ENCODE measurements at places on chromosomes 11 and 22.

- DNase-seq: no peak
Measured at GRCh38 chr11:64286801-64287159, 1.1 kb downstream of the GPR137 start.

DNA sequence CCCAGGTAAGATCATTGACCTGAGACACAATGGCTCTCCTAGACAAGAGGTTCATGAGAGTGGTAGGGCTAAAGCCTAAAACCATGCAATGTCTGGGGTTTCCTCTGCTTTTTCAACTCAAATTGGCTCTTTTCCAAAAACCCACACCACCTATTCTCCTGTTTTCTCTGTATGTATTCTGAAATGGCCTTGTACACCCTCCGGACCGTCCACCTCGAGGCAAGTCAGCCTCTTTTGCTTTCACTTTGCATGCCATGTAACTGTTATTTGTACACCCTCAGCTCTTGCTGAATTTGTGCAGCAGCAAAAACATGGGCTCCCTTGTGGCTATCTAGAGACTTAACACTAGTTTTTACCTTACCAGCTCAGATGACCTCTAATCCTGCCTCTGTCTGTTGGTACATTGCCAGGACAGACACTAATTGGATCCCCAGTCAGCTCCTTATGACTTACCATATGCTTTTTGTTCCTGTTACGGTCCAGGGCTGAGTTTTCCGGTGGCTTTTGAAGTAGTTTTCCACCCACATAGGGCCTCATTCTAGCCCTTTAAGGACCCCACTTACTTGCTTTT, 288.0 kb downstream of the SBF2 start:
- no peak for DNase-seq

DNA sequence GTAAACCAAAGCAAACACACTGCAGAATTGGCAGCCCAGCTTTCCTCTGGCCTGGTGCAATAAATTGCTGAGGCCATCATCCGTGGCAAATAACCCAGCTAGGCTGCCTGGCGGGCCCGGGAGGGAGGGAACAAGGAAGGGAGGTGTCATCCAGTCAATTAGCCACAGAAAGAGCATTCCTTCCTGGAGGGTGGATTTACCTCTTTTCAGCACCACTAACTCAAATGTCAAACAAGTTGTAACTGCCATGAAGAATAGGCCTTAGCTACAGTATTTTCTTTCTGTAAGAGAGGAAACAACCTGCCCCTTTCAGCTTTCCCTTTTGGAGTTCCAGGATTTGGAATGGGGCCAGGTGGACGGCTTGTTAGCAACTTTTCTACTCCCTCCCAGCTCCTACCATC, 163.8 kb upstream of the BDNF start:
- DNase-seq: peak; percentile 3

DNA sequence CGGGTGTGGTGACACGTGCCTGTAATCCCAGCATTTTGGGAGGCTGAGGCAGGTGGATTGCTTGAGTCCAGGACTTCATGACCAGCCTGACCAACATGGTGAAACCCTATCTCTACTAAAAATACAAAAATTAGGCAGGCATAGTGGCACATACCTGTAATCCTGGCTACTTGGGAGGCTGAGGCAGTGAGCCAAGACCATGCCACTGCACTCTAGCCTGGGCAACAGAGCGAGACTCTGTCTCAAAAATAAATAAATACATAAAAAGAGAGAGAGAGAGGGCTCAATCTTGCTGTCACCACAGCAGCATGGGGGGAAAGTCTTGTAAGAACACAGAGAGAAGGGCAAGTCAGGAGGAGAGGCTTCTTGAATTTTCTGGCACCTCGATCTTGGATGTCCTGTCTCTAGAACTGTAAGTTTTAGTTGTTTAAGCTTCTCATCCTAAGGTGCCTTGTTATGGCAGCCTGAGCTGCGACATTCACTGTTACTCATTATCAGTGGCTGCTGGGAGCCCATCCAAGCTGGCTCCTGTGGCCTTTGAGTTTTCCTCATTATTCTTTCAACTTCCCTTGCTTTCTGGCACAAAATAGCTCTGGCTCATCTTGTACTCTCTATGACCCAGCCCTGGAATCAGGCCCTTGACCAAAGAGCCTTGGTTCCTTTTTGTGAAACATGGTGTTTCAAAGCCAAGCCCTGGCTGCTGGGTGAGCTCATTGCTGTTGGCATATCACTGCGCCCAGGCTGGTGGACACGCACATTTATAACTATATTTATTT, 8.0 kb upstream of the PSMC3 start:
- DNase-seq: peak; percentile 13

GRCh38 chr22:46054091-46055073, 77.4 kb upstream of the WNT7B start:
- no peak for DNase-seq

DNA sequence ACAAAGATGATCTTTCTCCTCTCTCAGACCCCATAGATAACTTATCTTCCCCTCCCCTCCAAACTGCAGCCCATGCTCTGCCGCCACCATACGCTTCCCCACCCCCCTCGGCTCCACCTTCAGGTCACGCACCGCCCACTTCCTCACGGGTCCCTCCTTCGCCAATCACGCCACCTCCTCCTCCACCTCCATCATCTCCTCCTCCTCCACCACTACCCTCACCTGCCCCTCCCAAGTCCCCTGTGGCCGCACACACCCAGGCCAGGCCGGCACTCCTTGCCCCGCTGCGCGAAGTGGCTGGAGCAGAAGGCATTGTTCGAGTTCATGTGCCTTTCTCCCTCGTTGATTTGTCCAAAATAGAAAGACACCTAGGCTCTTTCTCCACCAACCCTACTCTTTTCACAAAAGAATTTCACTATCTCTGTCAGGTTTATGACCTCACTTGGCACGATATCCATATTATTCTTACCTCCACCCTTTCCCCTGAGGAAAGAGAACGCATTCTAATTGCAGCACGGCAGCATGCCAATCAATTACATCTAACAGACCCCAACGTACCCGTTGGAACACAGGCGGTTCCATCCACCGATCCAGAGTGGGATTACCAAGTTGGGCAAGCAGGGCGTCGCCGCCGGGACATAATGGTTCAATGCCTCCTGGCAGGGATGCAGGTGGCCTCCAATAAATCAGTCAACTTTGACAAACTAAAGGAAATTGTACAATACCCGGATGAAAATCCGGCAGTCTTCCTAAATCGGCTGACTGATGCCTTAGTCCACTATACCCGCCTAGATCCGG, 12.3 kb upstream of the OR56A3 start:
- DNase-seq: no peak

- no peak for DNase-seq
Measured at GRCh38 chr22:45998638-45999378, 21.8 kb upstream of the WNT7B start.

- DNase-seq: no peak
Measured at GRCh38 chr22:30249049-30250038, 2.8 kb upstream of the LIF start.

- DNase-seq: no peak
Measured at GRCh38 chr11:74269161-74269811, 42.2 kb downstream of the P4HA3 start.

- DNase-seq: no peak
Measured at GRCh38 chr22:32208681-32209080, 3.8 kb upstream of the RFPL2 start.

DNA sequence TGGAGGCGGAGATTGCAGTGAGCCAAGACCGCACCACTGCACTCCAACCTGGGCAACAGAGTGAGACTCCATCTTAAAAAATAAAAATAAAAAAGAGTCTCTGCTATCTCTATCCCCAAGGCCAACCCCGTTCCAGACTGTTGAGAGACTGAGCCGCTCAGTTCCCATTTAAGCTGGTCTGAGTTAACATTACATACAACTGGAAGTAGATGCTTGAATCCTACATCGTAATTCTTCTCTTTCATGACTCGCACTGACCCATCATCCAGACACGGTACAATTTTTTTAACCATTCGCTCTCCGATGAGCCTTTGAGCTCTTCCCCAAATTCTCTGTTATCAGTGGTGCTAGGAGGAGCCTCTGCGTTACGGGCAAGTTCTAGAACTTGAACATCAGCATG, 4.9 kb upstream of the CYTH4 start:
- DNase-seq: no peak

GRCh38 chr11:27416568-27417176, 53.7 kb upstream of the CCDC34 start:
- DNase-seq: no peak

- DNase-seq: no peak
Measured at GRCh38 chr22:19885841-19886592, 31.3 kb upstream of the GNB1L start.

GRCh38 chr11:111066846-111067245, 178.7 kb upstream of the POU2AF2 start:
- no peak for DNase-seq

- no peak for DNase-seq
Measured at GRCh38 chr11:95884376-95884775, 39.5 kb downstream of the MTMR2 start.

DNA sequence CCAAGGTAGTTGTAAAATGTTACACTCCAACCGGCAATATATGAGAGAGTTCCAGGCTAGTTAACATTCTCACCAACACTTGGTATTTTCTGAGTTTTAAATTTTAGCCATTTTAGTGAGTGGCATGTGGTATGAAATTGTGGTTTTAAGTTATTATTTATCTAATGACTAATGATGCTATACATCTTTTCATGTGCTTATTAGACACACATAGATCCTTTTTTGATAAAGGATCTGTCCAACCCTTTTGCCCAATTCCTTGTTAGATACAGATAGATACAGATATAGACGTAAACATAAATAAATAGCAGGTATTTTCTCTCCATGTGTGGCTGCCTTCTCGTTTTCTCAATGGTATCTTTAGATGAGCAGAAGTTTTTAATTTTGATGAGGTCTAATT, 39.3 kb downstream of the ALKBH8 start:
- no peak for DNase-seq

DNA sequence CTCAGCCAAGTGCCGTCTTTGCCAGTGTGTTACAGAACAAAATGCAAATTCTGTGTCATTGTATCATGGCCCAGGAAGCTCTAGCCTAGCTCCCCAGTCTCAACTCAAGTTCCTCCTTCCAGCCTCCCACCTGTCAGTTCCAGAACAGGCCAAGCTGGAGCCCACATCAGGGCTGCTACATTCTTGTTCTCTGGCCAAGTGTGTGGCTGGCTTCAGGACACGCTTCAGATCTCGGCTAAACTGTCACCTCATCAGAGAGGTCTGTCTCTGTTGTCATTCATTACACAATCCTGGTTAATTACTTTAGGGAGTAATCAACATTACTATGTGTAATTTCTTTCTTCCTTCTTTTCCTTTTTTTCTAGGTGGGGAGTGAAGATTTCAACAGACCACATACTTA, 347.0 kb upstream of the SYN3 start:
- no peak for DNase-seq

GRCh38 chr11:44309478-44310205, at the start of gene ALX4:
Gene ALX4, minus strand, starts transcription at chr11:44310139. Its CDS starts 77 bp downstream, at chr11:44310062.
- DNase-seq: no peak

DNA sequence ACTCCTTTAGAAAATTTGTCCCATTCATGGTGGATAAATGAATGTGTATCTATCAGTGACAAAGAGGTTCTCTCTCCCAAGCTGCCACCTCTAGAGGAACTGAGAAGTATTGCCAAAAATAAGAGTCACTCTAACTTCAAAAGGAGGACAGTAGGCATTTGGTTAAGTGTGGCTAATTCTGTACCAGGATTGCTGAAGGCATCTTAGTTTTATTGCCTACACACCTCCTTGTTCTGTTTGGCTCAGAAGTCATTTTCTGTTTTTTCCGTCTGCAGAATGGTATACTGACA, 189.0 kb upstream of the MPPED2 start:
- DNase-seq: no peak

GRCh38 chr11:35393098-35393497, 26.3 kb downstream of the SLC1A2 start:
- DNase-seq: no peak

GRCh38 chr22:22818861-22819855, 68.5 kb upstream of the IGLL5 start:
- no peak for DNase-seq

DNA sequence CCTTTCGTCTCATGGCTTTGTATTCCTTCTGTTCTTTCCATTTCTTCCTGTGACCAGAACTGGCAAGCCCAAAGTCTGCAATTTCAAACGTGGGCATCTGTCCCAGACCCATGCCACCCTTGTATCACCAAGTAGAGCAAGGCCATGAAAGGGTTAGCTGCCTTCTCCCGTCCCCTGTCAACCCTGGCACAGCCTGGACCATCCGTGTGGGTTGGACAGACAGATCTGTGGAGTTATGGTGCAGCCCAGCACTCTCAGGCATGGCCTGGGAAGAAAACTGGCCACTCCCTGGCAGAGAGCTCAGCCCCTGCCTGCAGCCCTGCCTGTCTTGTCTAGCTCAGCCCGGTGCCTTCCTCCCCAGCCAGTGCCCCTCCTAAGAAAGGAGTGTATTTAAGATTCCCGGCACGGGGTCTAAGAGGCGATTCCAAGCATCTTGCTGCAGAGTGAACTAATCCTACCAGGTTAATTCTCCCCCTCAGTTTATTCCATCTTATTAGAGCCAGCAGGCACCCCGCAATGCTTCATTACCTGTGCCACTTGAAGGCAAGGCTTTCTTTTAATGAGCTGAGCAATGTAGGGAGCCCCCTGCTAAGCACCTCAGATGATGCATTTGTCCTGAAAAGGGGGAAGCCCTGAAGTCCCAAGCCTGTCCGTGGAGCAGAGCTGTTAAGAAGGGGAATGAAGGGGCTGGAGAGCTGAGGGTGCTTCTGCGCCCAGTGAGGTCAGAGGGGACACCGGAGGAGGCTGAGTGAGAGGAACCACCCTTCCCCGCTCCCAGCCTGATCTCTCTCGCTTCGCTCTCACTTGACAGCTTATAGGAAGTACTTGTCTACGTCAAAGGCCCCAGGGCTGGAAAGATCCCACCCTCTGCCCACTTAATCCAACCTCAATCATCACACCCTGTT, 130.6 kb downstream of the SPATA19 start:
- no peak for DNase-seq

DNA sequence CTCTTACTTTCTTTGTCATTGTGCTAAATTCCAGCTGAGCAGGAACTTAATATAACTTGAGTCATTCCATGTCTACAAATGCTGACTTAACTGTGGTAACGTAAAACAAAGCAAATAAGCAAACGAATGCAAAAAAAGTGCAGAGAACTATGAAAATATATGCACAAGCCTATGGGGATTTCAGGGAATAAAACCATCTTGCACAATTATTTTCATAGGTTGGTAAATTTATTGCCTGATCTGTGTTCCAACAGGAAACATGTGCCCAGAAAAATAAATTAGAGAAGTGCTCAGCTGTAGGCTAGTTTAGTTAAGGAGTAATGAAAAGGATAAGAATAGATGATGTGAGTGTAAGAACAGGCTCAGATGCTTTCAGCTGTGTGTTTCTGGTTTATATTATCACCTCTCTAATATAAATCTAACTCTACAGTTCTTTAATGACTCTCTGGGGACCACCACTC, 1169.3 kb downstream of the LRRC4C start:
- no peak for DNase-seq

DNA sequence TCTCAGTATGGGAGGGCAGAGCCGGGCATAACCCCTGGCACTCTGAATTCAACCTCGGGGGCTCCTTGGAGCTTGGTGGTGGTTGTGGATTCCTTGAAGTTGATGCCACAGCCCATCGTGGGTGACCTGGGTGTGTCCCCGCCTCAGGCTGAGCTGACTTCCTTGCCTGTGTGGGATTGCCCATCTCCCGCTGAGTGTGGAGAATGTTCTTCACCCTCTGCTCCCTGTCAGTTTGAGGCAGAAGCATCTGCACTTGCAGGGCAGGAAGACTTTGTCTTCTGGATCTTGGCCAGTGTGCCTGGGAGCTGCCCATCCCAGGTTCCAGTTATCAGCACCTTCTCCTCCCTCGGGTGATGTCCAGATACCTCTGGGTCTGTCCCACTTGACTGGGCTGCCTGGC, 25.3 kb downstream of the CD82 start:
- no peak for DNase-seq

GRCh38 chr11:41245704-41246398, 213.6 kb downstream of the LRRC4C start:
- no peak for DNase-seq

GRCh38 chr11:46381819-46382645, 563 bp downstream of the MDK start:
- DNase-seq: no peak

Measured in C1 segment of cervical spinal cord (tissue), 14 donors.